ENCODE measurements at places on chromosomes 11 and 22.

- no peak for DNase-seq
Observed at GRCh38 chr11:82865841-82866240, 34.4 kb downstream of the PRCP start.

GRCh38 chr11:68698993-68699392 is 14.6 kb downstream of the GAL start:
- DNase-seq = no peak

GRCh38 chr22:23882370-23882769 is 11.8 kb upstream of the MIF start:
- DNase-seq = no peak

DNA sequence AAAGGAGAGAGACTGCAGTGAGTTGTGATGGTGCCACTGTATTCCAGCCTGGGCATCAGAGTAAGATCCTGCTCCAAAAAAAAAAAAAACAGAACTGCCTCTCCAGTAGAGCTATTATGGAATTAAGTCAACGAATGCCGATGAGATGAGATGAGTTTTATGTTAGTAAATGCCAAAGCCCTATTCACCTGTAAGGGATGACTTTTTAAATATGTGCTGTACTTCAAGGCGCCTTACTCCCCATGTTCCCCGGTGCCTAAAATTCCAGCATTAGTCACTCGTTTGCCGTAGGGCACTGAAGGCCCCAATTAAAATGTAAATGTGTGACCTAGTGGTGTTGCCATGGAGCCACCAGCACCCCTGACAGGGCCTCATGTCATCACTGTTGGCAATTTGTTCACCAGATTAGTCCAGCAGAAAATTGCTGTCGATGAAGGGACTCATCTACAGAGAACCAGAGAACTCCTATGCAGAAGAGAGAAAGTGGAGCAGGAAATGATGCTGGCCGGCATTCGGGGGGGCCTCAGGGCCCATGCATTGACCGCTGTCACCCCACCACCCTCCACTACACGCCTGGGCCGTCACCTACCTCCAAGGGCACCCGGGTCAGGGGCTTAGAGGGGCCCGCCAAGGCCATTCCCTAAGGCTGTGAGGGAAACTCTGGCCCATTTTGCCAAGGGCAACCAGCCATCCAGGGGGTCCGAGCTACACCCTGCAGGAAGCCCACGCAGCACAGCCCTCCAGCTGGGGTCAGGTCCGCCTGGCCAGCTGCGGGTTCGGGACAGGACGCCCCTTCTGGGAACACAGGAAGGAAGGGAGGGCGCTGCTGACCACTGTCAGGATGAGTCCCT is 17.8 kb downstream of the LIF start:
- no peak for DNase-seq

GRCh38 chr11:94519478-94520084 is 7.3 kb downstream of the C11orf97 start:
- DNase-seq = no peak

- no peak for DNase-seq
Observed at GRCh38 chr22:30038219-30038618, 42.0 kb upstream of the HORMAD2 start.

- no peak for DNase-seq
Observed at GRCh38 chr11:46143049-46143806, 22.0 kb upstream of the PHF21A start.

- no peak for DNase-seq
Observed at GRCh38 chr11:112795911-112796649, 165.1 kb upstream of the NCAM1 start.

DNA sequence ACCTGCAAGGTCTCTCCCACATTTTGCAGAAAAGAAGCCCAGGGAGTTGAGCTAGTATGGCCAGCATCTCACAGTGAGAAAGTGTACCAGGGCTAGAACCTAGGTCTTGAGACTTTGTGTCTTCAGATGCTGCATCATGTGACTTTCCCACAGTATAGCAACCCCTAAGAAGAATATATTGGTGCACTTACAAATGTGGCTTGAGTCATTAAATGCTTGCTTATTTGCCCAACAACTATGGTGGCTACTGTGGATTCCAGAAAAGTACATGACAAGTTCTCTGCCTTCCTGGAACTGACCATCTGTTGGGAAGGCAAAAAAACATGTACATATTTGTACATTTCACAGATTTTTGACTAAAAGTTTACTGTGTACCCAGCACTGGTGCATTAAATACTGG is 55.0 kb downstream of the POLD3 start:
- DNase-seq = no peak

DNA sequence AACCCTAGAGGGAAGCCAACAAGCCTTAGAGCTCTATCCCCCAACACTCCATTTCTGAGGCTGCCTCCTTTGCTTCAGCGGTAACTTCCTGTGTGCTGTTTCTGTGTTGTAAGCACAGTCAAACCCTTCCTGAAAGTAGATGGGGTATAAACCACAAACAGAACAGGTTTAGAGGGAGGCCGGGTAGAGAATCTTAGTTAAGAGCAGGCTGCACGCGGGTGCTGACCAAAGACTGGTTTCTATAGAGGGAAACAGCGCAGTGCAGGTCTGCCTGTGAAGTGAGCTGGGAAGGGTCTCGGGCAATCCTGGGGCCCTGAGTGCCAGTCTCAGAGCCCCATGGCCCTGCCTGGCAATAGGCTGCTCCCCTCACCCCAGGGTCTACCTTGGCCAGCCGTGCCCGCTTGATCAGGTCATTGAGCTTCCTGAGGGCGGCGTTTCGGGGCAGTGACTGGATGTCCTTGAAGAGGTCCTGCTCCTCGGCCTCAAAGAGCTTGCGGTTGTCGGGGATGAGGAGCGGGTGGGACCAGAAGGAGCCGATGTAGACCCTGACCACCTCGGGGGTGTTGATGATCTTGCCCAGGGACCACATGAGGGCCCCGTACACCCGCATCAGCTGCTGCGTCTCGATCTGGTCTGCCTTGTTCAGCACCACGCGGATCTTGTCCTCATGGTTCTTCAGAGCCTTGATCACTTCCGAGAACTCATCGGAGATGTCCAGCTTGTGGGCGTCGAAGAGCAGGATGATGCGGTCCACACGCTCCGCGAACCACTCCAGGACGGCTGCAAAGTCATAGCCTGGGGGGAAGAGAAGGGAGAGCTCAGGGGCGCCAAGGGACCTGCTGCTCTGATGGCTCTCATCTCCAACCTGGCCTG is 15.3 kb upstream of the CDC42BPG start:
- DNase-seq = no peak

- no peak for DNase-seq
Observed at GRCh38 chr11:72584939-72585597, 89.2 kb downstream of the PDE2A start.

DNA sequence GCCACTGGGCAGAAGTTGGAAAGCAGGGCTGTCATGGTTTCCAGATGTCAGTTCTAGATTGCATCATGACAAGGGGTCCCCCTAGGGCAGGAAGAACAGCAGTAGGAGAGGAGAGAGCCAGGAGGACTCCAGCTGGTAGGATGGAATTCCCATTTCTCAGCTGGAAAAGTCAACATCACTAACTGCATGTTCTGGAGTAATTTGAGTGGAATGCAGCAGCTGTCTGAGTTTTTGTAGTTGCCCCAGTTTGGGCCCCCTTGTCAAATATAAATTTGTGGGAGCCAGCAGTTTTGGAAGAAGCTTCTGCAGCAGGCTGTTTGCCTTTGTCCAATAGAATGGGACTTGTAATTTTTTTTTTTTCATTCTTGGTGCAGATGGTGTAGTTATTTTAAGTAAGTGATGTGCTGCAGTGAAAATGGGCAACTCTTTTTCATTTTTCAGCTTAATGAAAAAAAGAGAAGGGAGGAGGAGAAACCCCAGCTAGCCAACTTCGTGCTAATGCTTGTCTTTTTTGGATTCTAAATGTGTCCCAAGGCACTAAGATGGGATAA is 86.9 kb downstream of the LDLRAD3 start:
- DNase-seq = no peak

DNA sequence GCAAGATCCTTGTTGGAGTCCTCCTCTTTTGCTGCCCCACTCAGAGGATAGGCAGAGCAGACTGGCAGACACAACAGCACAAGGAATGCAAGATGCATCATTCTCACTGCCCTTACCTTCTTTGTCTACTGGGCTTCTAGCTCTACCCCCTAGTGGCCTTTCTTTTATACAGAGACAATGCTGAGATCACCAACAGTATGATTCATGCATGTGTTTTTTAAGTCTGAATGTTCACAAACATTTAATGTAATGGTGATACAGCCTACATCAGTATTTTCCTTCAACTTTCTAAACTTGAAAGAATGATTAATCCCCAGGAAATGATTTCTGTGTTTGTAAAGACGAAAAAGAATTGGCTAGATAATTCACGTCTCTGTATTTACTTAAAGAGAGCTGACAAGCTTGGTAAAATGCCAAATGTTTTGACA is at the start of gene MMP10:
MMP10 (minus strand) TSS at position 138 of the 428 bp plus-strand sequence; CDS start at position 101, 37 bp downstream.
- no peak for DNase-seq

DNA sequence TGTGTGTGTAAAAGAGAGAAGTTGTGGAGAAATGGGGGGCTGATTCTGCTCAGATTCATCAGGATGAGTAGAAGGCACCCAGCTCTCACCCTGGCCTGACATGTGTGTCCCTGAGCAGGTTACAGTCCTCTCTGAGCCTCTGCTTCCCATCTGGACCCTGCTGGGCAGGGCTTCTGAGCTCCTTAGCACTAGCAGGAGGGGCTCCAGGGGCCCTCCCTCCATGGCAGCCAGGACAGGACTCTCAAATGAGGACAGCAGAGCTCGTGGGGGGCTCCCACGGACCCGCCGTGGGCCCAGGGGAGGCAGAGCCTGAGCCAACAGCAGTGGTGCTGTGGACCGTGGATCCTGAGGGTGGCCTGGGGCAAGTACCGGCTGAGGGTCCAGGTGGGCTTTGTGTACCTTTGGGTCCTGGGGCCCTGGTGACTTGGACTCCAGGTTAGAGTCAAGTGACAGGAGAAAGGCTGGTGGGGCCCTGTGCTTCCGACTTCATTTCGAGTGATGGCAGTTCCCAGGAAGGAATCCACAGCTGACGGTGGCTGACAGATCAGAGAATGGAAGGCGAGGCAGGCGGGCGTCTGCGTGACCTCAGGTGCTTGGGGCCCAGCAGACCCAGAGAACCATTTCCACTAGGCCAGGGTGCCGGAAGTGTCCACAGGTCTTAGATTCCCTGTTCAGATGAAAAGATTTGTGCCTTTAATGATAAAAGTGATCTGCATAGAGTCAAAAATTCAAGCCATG is 21.9 kb downstream of the NEAT1 start:
- DNase-seq = no peak

DNA sequence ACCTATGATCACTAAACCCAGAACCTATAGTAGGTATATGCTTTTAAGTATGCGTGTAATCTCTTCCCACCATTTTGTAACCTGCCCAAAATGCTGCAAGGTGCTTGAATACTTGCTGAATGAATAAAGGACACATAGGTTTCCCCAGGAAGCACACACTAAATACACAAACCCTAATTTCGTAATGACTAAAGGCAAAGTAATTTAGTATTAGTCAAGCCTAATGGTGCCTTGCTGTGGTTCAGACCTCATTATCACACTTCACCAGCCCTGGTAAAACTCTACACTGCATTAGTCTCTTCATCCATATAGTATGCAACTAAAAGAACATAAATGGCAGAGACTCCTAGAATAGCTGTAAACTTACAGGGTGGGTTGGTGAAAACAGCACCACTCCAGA is 289.0 kb upstream of the PITPNB start:
- no peak for DNase-seq

DNA sequence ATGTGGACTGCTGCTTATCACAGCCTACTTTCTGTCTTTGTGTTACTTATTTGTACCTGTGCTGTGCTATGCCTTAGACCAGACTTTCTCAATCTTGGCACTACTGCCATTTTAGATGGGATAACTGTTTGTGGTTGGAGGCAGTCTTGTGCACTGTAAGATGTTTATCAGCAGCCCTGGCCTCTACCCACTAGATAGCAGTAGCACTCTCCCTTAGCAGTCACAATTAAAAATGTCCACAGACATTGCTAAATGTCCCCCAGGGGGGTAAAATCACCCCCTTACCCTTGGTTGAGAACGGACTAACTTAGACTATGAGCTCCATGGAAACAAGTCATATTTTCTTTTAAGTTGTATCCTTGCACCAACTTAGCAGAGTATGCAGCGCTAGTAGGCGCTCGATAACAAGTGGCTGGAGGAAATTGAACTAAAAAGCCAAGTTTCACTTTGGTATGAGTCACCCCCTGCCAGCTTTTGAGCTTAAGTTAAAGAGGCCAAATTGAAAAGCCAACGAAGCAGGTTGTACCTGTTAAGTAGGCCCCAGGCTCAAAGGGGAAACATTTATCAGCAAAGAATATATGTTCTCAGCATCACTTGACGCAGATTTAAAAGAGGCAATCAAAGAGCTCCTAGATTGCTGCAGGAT is 304.8 kb upstream of the SORL1-AS1 start:
- DNase-seq = no peak

DNA sequence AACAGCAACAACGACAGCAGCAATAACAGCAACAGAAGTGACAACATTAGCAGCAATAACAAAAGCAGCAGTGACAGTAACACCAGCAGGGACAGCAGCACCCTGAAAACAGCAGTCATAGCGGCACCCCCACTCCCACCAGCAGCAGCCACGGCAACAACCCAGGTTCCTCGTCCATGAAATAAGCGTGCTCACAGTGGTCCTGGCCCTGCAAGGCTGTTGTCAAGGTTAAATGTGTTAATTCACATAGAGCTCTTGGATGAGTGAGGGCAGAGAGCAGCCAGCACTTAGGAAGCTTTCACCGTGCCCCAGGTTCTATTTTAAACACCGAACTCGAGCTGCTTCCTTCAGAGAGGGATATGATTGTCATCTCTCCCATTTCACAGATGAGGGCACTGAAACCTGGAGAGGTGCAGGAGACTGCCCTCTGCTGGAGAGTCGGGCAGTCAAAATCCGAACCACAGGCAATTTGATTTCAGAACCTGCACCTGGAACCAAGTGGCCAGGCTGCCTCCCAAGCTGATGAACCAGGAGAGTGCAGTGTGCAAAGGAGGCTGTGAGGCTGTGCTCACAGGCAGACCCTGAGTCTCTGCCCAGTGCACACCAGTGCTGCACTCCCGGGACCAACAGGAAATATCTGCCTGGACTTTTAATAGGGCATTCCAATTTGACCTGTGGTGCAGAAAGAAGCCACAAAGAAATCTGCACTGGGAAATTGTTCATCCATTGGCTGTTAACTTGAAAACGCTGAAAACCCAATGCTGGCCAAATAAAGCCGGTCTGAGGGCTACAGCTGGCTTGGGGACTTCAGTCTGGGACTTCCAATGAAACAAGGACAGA is 22.9 kb upstream of the FGF3 start:
- DNase-seq = no peak

- peak; percentile 38 for DNase-seq
Observed at GRCh38 chr11:62340269-62340901, 3.1 kb downstream of the ASRGL1 start.

- DNase-seq = no peak
Observed at GRCh38 chr11:12979928-12980689, 29.0 kb upstream of the RASSF10 start.
